SJSA1 (cell line): ENCODE measurements at places on chromosomes 12 and 14. TPM values are rescaled to one million over a fixed set of nuclear protein-coding genes. Genes with fewer than 3 reads are reported as not detected.

- H3K36me3 ChIP-seq: no peaks in the 10 kb centered on the region
- no peak overlapping the region for H3K27ac ChIP-seq
- no peaks in the 10 kb centered on the region for H3K27me3 ChIP-seq
- DNase-seq: no peak
- no peaks in the 10 kb centered on the region for H3K4me1 ChIP-seq
- H3K4me3 ChIP-seq: no peak overlapping the region
Measured at GRCh38 chr14:40199101-40199500, 766.9 kb upstream of the FBXO33 start.

GRCh38 chr14:57962325-57963035 lies 96.6 kb upstream of the SLC35F4 start:
- no peaks in the 10 kb centered on the region for H3K36me3 ChIP-seq
- no peak overlapping the region for H3K4me3 ChIP-seq
- H3K27me3 ChIP-seq: no peaks in the 10 kb centered on the region

DNA sequence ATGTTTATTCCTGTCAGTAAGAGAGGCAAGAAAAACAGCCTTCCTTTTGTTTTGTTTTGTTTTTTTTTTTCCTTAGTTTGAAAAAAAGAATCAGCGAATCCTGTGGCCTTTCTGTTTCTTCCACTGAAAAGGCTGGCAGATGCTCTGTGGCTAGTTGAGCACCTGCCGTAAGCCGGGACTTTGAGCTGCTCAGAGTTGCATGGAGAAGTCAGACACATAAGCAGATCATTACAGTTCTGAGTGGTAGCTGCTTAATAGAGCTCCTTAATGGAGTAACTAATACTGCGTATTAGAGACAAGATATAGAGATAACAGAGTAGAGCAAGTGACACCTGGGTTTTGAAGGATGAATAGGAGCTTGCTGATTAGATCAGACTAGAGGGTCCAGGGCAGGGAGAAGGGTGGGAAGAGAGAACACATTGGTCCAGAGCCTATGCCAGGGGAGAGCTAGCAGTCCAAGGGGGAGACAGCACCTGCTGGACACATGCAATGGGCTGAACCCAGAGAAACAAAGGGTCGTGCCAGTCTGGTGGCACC lies 129.4 kb downstream of the TSPAN9 start:
- DNase-seq: no peak
- H3K27me3 ChIP-seq: peaks cover 4% of the 10 kb centered on the region
- H3K4me1 ChIP-seq: peaks cover 9% of the 10 kb centered on the region
- no peak overlapping the region for H3K27ac ChIP-seq

DNA sequence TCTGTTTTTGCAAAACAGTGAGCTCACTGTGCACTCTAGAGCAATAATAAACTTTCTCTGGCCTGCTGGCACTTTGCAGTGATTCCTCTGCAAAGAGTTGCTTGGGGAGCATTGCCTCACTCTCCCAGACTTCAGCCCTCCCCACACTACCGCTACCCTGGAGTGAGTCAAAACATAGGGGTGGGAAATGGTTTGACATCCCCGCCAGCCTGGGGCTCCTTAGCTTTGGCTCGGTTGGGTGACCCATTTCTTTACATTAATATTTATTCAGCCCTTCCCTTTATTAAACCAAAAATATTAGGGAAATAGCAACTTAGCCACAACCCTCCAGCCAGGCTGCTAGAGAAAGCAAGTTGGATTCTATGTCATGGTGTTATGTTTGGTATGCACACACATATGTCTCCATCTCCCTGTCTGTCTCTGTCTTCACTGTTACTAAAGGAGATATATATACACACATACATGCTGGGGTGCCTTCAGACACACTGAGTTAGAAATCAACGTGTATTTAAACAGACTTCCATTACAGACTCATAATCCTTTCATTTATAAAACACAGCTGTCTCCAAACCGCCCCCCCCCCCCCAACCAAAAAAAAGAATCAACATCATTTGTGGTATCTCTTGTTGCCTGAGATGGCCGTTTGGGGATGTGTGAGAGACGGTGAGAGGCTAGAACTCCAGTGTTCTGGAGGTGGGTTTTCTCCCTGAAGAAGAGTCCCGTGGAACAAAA lies 3.4 kb upstream of the IRF2BPL start:
- H3K4me3 ChIP-seq: no peak overlapping the region
- DNase-seq: no peak

- DNase-seq: peak; percentile 83
- H3K27me3 ChIP-seq: no peaks in the 10 kb centered on the region
- H3K4me1 ChIP-seq: peaks cover 35% of the 10 kb centered on the region
- peak overlapping the region; percentile 97 for H3K27ac ChIP-seq
Measured at GRCh38 chr14:62691647-62692489, 353.4 kb downstream of the KCNH5 start.

GRCh38 chr14:102866982-102867761 lies 55.3 kb upstream of the AMN start:
- H3K4me1 ChIP-seq: 0 out of 2 replicates have a peak, but pooled peaks cover 3% of the 10 kb centered on the region
- H3K36me3 ChIP-seq: peaks cover 31% of the 10 kb centered on the region
- H3K27ac ChIP-seq: no peak overlapping the region
- no peak for DNase-seq
- H3K27me3 ChIP-seq: no peaks in the 10 kb centered on the region

DNA sequence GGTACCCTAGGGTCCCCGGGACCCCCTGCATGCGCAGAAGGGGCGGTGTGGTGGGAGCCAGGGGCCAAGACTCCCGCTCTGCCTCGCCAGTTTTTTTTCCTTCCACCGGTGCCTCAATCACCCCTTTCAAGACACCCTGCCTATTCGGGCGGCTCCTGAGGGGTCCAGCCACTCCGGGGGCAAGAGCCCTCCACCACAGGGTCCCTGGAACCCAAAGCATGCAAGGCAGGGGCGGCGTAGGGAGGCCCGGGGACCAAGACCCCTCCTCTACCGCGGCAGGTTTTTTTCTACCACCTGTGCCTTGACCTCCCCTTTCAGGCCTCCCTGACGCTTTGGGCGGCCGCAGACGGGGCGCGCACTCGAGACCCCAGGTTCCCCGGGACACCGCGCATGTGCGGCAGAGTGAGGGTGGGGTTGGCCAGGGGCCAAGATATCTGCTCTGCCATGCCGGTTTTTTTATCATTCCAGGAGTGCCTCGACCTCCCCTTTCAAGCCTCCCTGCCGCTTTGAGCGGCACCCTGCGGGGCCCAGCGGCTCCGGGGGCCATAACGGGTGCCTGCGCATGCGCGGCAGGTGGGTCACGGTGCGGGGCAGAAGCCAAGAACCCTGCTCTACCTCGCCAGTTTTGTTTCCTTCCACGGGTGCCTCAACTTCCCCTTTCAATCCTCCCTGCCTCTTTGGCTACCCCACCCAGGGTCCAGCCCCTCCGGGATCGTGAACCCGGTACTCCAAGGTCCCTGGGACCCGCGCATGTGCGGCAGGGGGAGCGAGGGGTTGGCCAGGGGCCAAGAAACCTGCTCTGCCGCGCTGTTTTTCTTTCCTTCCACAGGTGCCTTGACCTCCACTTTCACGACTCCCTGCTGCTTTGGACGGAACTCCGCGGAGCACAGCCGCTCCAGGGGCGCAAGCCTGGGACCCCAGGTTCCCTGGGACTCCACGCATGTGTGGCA lies 328.1 kb downstream of the ALG10 start:
- no peaks in the 10 kb centered on the region for H3K4me1 ChIP-seq
- H3K36me3 ChIP-seq: no peaks in the 10 kb centered on the region
- H3K4me3 ChIP-seq: no peak overlapping the region
- DNase-seq: no peak
- no peaks in the 10 kb centered on the region for H3K27me3 ChIP-seq

DNA sequence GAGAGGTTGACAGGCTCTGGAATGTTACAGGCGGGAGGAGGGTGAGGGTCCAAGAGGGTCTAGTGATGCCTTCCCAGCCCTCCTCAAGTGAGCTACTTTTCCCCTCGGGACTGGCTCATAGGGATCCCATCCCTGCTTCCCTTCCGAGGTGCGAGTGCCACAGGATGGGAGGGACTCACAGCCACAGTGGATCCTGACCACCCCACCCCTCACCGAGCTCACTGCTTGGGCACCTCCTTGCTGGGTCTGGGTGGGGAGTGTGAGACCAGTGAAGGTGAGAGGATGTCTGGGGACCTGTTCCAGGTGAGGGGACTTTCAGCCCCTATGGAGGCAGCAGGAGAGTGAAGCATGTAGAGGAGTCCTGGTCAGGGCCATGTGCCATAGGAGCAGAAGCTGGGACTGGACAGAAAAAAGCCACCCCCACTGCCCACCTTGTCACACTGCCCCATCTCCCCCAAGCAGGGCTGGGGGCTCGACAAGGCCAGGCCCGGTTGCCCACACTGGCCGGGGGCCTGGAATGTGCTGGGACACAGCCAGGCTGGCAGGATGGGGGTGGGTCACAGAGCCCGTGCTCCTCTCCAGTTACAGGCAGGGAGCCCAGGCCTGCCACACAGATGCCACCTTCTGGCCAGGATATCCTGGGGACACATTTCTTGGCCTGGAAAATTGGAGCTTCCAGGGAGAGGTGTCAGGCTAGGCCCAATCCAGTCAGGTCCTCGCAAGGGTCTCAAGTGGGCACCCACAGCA lies 1.7 kb upstream of the TNS2 start:
- peaks cover 5% of the 10 kb centered on the region for H3K36me3 ChIP-seq
- no peak for DNase-seq
- H3K27me3 ChIP-seq: no peaks in the 10 kb centered on the region

DNA sequence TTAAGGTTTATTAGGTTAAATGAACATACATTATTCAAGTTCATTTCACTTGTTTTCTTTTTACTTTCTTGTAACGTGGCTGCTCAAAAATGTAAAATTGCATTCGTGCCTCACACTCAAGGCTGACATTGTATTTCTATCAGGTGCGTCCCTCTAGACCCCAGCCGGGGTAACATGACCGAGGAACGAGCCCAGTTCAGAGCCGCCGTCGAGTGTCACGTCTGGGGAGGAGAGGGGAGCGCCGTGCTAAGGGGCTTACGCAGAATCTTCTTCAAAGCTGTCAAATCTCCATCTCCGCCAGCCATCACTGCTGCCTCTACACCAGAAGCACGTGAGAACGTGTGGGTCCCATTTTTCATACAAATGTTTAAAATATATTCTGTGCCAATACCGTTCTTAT lies 170.6 kb downstream of the RIMBP2 start:
- DNase-seq: peak; percentile 90
- no peak overlapping the region for H3K4me3 ChIP-seq
- no peak overlapping the region for H3K27ac ChIP-seq
- H3K36me3 ChIP-seq: no peaks in the 10 kb centered on the region
- peaks cover 76% of the 10 kb centered on the region for H3K27me3 ChIP-seq
- H3K4me1 ChIP-seq: no peaks in the 10 kb centered on the region

The PTPRR gene
- 1.6 and 3.4 TPM in 2 replicates for total RNA-seq

DNA sequence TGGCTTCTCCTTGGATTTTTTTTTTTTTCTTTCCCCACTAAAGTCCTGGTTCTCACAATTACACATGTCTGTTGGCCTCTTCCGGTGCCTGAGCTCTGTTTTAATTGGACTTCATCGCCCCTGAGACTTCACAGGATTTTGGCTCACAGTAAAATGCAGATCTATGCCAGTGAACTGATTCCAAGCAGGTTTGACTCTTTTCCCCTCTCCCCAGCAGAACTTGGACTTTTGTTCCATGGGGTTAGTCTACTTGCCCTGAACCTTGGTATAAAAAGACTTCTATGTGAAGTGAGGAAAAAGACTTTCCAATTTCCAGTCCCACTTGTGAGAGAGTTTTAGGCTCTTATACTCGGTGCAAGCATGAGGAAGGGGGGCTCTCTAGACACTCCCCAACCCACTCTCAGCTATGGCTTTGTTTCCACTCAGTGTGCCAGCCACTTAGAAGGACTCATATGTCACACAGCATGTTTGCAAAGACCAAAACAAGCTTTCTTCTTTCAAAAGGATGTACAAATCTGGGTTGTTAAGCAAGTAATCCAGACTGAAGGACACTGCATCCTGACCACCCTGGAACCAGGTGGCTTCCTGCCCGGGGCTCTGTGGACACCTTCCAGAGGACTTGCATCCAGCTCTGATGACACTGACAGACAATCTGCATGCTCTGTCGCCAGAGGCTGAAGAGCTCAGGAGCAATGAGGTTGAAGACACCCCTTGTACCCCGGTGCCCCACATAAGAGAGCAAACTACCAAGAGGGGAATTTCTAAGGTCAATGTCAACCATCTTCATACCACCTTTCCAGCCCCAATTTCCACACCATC lies 221.9 kb upstream of the EGLN3 start:
- H3K27me3 ChIP-seq: no peaks in the 10 kb centered on the region
- H3K36me3 ChIP-seq: no peaks in the 10 kb centered on the region
- H3K27ac ChIP-seq: no peak overlapping the region
- H3K4me3 ChIP-seq: no peak overlapping the region
- no peak for DNase-seq

GRCh38 chr12:121762269-121762668 lies 31.2 kb downstream of the RHOF start:
- no peak for DNase-seq
- peaks cover 60% of the 10 kb centered on the region for H3K4me1 ChIP-seq
- H3K27me3 ChIP-seq: no peaks in the 10 kb centered on the region
